Camera-type eye (tissue), 1 donor: ENCODE measurements at places on chromosomes 12 and 14. TPM values are rescaled to one million over a fixed set of nuclear protein-coding genes. Genes with fewer than 3 reads are reported as not detected.

MIPOL1 gene
- 45.7 TPM for total RNA-seq

GSG1 gene
- 17.3 TPM for total RNA-seq

CNTN1 gene
- 159 TPM for total RNA-seq

HOXC13 gene
- total RNA-seq, result not detected

MYO1H gene
- total RNA-seq, result 0.82 TPM

KRT78 gene
- 2.6 TPM for total RNA-seq
